ENCODE measurements at places on chromosomes 11 and 22.

- no peak for DNase-seq
Observed at GRCh38 chr11:73536961-73537360, 61.0 kb downstream of the FAM168A start.

- DNase-seq = no peak
Observed at GRCh38 chr11:11047851-11048610, 190.2 kb upstream of the ZBED5 start.

DNA sequence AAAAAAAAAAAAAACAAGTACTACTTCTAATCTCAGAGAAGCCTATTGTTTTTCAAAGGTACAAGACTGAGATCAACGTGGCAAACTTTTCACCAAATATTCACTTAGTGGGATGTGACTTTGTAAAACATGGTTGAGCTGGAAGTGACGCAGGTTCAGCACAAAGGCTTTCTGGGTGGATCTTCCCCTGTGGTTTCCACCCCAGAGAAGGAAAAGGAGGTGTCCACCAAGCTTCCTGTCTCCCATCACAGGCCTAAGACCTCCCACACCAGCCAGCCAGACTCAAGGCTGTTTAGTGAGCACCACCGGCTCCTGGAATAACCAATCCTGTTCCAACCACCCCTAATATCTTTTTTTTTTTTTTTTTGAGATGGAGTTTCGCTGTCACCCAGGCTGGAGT is 5.7 kb downstream of the TMEM184B start:
- peak; percentile 65 for DNase-seq

DNA sequence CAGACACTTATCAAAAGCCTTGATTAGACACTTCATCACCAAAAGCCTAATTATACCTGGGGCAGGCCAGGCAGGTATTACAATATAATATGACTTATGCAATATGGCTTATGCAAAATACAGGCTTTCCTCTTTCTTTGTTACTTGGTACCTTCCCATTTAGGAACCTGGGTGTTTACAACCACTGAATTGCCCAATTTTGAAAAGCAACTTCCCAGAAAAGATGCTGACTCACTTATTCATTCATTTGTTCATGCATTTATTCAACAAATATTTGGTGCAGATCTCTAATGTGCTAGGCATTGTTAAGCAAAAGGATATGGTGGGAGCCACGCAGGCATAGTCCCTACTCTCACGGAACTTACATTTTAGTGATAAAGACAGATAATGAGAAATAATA is 13.6 kb upstream of the JAML start:
- no peak for DNase-seq

Measured in uterus (tissue), 4 donors.